ENCODE measurements at places on chromosomes 12 and 14.

GRCh38 chr12:53267306-53267998 lies 647 bp upstream of the ESPL1 start:
- DNase-seq = no peak

DNA sequence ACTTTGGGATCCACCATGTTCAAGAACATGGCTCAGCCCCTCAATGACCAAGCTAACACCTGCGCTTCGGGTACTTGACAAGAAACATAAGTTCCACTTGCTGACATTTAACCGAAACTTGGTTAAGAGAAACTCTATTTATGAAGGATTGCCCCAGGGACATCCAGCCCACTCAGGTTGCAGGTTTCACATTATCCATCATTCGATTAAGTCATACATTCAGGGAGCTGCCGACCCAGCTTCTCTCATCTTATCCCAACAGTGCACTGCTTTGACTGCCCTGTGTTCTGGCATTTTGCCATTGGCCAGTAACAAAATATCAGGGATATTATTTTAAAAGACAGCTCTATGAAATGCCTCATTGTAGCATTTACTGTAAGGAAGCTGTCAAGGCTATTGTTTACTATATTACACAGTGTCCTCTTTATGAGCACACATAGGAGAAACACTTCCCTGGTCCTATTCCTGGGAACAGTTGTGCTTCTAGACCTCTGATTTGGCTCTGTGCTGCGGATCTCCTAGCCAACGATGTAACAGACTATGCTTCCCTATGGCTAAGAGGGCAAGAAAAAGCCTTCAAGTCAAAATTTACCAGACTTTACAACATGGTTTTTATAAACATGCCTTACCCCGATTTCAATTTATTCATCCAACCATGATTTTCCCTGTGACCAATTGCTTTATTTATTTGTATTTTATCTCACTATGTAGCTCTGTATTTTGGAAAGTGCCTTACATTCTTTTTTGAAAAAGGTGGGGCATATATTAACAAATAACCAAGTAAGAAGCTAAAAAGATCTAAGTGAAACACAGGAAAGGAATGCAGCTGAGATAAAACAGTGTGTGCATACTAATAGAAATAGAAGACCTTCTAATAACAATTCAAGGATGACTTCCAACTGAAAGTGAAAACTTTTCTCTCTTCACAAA lies 109.3 kb downstream of the ITPR2 start:
- DNase-seq = no peak

DNA sequence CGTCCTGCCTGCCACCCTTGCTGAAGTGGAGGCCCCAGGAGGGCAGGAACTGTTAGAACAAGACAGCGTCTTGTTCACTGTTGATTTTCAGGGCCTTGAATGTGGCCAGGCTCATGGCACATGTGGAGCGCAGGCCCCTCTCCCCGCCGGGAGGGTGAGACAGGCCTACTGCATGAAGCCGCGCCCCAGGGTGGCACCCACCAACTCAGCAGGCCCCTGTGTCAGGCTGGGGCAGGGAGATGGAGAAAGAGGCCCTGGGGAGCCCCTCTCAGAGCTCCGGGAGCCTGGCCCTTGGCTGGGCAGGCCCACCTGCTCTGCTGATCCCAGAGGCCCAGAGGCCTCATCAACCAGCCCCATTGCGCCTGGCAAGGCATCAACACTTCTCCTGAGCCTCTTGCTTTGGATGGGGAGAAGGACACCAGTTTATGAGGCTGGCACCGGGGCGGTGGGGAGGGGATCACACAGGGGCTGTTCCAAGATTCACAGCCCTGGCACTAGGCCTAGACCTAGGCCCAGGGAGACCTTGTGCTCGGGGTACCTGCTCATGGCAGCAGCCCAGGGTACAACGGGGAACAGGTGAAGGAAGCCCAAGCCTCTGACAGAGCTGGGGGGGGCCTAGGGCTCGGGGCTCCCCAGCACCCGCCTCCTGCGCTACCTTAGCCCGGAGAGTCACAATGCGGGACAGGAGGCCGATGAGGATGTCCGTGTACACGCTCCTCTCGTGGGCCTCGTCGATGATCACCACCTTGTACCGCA lies 18.1 kb downstream of the DHX37 start:
- DNase-seq = no peak

DNA sequence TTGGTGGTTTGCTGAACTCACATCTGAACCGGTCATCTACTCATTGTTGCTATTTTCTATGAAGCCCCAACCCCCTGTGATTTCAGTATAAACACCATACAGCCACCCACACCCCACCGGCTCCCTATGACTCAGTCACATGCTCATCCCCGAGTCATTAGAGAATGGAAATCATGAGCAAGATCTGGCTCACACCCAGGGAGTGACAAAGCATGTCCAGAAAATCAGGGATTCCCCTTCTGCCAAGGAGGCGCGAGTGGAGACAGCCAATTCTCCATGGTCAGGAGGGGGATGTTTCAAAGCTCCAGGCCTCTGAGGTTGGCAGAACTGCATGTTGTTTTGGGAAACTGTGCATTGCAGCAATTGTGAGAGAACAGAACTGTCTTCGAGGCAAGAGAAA lies 657.5 kb upstream of the TBX3 start:
- DNase-seq = no peak

DNA sequence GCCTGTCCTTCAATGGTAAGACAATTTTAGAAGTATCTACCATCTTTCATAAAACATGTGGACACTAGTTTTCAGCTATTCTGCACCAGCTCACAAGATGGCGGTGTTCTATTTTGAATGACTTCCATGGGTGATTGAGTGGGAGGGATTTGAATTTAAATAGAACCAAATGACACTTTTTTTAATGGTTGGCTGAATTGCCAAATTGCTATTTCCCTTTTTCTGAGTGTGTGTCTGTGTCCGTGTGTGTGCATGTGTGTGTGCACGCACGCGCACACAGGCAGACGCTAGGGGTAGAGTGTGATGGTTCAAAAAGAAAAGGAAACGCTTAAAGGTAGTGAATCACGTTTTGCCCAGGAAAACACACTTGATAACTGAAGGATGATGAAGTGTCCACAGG lies 362.6 kb downstream of the DAD1 start:
- no peak for DNase-seq

DNA sequence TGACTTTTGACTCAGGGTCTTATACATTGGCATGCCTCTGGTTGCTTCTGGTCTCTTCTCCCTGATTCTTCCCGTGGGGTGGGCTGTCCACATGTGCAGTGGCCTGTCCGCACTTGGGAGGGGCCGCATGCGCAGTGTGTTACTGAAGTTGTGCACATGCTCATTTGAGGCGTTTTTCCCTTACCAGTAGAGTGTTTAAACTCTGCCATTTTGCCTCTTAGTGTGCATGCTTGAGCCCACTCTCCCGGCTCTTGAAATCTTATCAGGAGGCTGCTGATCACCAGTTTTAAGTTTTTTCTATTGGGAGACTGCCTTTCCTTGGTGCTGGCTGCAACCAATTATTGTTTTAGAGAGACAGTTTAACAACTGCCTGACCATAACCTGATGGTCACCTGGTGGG lies 32.1 kb upstream of the HECTD1 start:
- DNase-seq = no peak

GRCh38 chr12:30882706-30883105 lies 43.8 kb upstream of the TSPAN11 start:
- DNase-seq = no peak

GRCh38 chr12:112904571-112904970 lies 2.2 kb upstream of the OAS1 start:
- no peak for DNase-seq

- no peak for DNase-seq
Measured at GRCh38 chr14:23174296-23175184, 8.9 kb downstream of the SLC7A8 start.

GRCh38 chr12:54215989-54216796 lies 27.4 kb upstream of the SMUG1 start:
- peak; percentile 82 for DNase-seq

DNA sequence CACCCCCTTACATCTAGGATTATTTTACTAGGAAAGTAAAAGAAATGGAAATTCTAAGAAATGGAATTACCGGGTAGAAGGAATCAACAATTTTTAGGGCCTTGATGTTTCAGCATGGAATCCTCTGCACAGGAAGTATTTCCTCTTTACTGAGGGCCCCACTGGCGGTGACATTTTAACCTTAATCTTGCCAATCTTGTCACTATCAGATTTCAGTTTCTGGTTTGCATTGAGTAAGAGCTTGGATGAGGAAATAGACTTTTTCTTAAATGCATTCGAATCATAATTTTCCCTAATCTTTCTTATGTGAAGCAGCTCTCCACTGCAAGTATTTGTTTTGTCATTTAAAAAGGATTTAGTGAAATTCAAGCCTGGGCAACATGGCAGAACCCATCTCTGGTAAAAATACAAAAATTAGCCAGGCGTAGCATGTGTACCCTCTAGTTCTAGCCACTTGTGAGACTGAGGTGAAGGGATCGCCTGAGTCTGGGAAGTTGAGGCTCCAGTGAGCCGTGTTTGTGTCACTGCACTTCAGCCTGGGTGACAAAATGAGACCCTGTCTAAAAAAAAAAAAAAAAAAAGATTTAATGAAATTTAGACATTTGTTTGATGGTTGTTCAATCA lies 40.7 kb downstream of the TPCN1 start:
- DNase-seq = no peak

- DNase-seq = peak; percentile 99
Measured at GRCh38 chr14:49633640-49634546, 1.2 kb downstream of the DNAAF2 start.
